A549 (cell line): ENCODE measurements at places on chromosomes 1 and 21.
A peak's percentile ranks its signal among the peaks of the same experiment; 100 is the strongest.

DNA sequence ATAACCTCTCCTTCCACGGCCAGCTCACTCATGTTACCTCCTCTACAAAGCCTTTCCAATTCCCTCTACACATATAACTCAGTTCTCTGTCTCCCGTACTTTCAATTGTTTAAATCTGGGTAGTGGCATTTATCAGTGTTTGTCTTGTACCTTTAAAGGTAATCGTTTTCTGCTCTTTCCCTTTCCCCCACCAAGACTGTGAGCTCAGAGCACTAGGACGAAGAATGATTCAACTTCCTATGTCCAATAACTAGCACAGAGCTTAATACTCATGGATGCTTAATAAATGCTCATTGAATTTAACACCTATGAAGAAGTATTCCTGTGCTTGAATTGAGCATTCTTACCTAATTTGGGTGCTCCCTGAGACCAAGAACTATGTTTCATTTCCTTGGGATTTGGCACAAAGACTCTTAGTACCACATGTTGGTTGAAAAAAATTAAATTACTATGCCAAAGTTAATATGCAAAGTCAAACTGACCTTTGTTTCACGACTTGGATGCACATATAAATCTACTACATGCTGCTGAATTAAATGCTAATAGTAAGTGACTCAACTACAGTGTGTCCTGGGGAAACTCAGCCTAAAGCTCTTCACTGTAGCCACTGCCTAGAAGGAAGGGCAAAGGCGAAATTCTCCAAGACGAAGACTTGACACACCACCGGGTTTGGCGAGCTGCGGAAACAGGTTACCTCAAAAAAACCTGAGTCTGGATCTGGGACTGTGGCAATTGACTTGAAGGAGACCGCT lies 30.6 kb upstream of the C1orf185 start:
- DNase-seq = no peak

GRCh38 chr21:34609244-34609932 lies 5.5 kb downstream of the RCAN1 start:
- no peak for DNase-seq

DNA sequence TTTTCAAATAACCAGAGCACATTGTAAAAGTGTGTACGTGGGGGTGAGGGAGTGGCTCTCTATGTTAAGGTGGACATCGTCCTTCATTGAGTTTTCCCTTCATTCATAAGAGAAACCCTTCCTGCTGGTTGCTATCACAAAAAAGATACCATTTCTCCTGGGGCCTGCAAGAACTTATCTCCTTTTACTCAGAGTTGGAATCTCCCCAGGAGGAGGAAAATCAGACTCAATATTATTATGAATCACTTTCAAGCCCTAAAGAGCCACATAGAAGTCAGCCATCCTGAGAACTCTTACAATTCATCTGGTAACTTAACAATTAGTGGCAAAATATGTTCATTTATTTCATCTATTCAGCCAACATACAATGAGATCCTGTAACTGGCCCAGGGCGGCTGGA lies 27.1 kb upstream of the TGFBR3 start:
- no peak for DNase-seq

DNA sequence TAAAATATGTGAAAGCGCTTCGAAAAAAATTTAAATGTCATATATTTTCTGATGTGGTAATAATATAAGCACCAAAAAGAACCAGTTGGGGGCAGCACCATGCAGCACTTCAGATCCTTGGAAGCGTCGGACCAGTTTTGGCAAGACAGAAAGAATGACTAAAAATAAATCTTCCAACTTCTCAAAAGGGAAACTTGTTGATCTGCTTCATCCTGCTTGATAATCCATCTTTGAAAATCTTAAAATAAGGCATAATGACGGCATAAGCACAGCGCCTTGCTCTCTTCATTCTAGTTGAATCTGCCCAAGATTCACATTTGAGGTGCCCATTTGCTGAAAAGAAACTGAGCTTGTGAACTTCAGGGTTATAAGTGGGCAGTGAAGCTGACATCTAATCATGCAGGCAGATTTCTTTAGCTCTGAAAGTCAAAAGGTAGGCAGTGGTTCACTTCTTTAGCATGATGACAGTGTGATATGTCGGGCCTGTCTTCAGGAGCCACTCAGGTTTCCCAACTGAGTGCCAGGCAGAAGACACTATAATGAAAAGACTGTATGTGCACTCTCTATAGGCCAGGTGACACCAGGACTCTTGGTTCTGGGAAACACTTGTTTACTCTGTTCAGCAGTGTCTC lies 19.8 kb upstream of the MUTYH start:
- DNase-seq = peak; percentile 48

DNA sequence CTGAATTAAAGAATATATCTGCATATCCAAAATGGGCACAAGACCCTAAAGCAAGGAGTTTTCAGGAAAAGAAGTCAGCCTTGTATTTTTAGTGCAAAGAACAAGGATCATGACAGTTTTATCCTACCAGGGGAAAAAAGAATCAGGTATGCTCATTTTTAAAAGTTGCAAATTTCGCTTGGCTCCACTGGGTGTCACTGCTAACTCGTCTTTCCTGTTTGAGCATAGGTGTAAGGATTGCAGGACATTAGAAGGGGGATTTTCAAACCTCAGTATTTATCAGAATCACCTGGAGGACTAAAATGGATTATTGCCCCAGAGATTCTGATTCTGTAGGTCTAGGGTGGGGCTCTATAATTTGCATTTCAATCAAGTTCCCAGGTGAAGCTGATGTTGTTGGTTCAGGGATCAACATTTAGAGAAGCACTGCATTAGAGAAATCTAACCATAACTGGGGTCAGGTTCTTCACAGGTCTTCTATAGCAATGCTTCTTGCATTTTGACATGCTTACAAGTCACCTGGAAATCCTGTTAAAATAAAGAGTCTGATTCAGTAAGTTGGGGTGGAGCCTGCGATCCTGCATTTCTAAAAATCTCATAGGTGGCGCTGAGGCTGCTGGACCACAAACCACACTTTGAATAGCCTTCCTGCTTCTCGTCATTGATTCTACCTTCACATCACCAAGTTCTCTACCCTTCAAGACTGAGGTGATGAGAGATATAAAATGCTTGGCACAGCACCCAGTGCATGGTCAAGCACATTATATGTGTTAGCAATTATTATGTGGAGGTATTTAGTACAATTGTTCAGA lies 39.6 kb downstream of the NUF2 start:
- DNase-seq = peak; percentile 29

- DNase-seq = no peak
Measured at GRCh38 chr1:59494145-59494833, 197.4 kb downstream of the FGGY start.

- no peak for DNase-seq
Measured at GRCh38 chr1:242522996-242523718, 1.3 kb downstream of the PLD5 start.

DNA sequence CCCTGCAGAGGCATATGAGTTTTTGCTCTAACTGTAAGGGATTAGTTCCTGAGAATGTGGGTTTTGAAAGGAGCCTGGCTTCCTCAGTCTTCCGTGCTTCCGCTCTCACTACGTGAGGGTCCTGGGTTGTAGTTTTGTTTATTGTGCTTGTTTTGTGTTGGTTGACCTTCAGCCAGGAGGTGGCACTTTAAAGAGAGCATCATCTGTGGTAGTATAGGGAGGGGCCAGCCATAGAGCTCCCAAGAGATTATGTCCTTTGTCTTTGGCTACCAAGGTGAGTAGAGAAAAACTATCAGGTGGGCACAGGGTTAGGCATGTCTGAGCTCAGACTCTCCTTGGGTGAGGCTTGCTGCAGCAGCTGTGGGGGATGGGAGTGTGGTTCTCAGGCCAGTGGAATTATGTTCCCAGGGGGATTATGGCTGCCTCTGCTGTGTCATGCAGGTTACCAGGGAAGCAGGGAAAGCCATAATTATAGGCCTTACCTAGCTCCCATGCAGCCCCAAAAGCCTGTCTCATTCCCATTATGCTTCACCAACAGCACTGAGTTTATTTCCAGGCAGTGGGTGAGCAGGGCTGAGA lies 23.5 kb downstream of the CYP4B1 start:
- DNase-seq = no peak

DNA sequence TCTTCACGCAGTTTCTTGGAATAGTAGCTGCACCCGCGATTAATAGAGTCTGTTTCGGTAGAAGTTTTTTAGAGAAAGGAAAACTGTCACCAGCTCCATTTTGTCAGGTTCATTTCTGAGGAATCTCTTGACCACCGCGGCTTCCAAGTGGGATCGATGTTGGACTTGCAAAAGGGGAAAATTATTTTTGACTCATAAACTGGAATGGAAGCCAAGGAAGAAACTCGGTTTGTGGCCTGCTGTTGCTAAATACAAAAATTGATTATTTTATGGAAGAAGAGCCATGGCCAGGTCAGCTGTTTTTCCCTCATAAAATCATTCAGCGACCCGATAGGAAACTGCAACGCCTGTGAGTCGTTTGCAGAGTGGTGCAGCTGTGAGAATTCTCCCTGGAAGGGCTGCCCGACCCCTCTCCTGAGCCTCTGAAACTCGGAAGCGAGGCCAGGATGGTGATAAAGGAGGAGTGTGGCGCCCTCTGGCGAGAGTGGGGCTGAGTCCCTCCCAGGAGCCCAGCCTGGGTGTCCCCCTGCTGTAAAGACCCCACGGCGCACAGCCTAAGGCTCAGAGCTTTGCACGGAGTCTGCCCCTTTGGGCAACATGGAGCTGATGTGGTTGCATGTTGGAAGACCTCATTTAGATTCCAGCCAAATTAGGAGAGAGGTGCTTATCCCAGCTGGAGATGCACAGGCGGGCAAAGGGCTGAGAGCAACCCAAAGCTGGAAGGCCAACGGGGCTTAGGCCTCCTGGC lies 83.6 kb upstream of the SLC25A33 start:
- DNase-seq = peak; percentile 44

DNA sequence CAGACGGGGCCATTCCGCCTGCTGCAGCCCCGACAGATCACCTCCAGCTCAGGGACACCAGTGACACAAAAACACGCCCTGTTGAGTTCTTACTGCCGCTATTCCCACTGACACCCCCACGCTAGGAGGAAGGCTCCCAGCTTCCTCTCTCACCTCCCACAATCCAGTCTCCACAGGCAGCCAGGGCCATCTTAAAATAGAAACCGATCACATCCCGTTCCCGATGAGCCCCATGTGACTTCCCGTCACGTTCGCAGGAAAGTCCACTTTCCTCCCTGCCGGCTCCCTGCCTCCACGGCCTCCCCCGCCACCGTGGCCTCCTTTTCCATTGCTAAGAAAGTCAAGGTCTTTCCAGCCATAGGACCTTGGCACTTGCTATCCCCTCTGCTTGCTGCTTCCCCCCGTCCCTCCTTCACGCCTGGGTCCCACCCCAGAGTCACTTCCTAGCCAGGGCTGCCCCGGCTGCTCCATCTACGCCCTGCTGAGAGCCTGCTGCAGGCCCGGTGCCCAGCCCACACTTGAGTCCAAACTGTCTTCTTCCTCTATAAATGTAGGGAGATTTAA lies 24.0 kb upstream of the DDOST start:
- DNase-seq = no peak

- DNase-seq = no peak
Measured at GRCh38 chr1:227890451-227891222, 57.1 kb downstream of the WNT9A start.
